ENCODE measurements at places on chromosomes 3 and 15.

DNA sequence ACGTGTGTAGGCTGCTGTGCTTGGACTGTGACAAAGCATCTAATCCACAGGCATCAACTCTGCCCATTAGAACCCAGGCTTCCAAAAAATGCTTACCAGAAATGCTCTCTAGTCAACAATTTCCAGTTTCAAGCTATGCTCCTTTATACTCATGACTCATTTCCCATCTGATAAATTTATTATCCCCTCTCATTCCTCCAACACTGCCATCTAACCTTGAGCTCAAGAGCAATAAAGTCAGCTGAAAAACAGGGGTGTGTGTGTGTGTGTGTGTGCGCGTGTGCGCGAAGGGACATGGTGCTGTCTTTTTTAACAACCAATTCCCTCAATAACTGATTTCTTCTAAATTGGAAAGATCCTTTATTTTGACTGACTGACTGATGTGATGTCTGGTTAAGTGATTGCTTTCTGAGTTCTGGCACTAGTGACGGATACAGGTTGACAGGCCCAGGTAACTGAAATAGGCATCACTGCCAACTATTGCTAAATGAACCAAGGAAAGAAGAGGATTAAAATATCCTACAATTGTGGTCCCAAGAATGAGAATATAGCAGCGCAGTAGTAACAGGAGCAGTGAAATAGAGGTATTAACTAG lies 405.5 kb downstream of the ZNF385D start:
- no peak for DNase-seq

- no peak for DNase-seq
Measured at GRCh38 chr3:18572809-18573208, 147.7 kb upstream of the SATB1 start.

GRCh38 chr3:177062052-177062732 lies 135.1 kb downstream of the TBL1XR1 start:
- DNase-seq = no peak

- DNase-seq = no peak
Measured at GRCh38 chr15:39756806-39757522, 25.7 kb downstream of the FSIP1 start.

DNA sequence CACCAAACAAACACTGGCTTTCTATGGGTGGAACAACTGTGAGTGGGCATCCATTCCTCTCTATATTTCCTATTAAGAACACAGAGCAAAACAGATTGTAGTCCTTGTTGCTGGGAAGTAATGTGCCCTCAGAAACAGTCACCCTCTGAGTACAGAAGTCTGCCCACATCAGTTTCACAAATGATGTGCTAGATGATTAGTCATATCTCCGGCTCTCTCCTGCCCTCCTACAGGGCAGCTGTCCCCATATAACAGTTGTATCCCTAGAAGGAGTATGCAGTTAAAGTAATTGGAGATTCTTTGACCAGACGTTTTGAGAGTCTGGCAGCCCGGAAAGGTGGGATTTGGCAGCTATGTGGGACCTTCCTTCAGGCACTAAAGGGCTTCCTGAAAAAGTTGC lies 159.9 kb downstream of the APBA2 start:
- DNase-seq = no peak

GRCh38 chr3:132232231-132232792 lies 84.9 kb upstream of the ACP3 start:
- DNase-seq = no peak

DNA sequence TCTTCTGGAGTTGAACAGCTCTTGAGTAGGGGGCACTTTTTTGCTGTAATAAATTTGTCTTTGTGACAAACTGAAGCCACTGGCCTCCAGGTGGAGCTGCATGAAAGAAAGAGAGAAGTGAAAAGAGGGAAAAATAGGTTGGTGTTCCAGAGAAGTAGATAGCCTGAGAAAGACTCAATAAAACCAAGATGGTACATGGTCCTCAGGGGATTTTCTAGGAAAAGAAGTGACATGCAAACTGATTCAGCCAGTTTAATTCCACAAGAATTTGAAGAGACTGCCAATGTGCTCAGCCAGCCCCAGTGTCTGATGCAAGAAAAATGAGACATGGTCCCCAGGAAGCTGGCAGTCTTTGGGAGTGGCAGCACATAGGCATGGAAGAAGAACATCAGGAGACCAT lies 152.7 kb downstream of the CD47 start:
- no peak for DNase-seq

DNA sequence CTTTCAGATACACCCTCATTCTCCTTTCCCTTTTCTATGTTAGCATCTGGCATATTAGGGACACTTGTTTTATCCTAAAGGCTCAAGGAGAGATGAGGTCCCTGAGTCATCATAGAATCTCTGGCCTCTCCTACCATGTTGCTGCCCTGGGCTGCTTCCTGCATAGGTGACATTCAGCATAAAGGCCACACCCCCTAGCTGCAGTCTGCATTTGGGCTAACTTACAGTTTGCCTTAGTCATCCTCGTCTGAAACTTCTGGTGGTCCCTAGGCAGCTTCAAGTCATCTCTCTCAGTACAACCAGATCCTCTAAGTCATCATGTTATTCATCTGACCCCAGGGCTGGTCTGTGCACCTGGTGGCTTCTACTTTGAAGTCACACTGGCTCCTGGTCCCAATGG lies 982.7 kb upstream of the NR2F2 start:
- DNase-seq = no peak

GRCh38 chr15:28935316-28935715 lies 49.5 kb downstream of the APBA2 start:
- no peak for DNase-seq

DNA sequence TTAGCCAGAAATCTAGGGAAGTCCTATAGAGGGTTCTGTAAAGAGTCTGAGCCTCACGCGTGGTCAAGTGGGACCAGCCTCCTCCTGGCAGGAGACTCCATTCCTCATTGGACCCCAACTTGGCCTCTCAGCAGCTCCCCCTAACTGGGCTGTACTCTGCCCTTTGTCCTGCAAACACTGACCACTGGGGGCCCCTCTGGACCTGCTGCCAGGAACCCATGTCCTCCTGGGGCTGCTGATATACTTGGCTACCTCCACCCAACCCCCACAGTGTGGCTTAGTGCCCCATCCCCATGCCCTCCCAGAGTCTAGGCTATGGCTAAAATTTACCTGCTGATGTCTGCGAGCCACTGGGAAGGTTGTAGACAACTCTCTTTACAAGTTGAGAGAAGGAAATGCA lies 62.7 kb downstream of the UBP1 start:
- no peak for DNase-seq

All from stimulated activated CD4-positive, alpha-beta T cell treated with anti-CD3 and anti-CD28 coated beads, Interleukin-15, amount 100 ng/mL, for 1 hour (primary cell).